ENCODE measurements at places on chromosomes 16 and 17.
A peak's percentile ranks its signal among the peaks of the same experiment; 100 is the strongest.

- DNase-seq = no peak
Observed at GRCh38 chr16:88370365-88370764, 12.4 kb upstream of the ZNF469 start.

- DNase-seq = no peak
Observed at GRCh38 chr16:12160815-12161550, 184.4 kb downstream of the SNX29 start.

GRCh38 chr17:27473748-27474609 lies 17.7 kb downstream of the KSR1 start:
- peak; percentile 30 for DNase-seq

- no peak for DNase-seq
Observed at GRCh38 chr17:64339516-64340490, 50.9 kb downstream of the PECAM1 start.

GRCh38 chr17:3804503-3804931 lies 3.5 kb upstream of the ITGAE start:
- peak; percentile 41 for DNase-seq

- DNase-seq = no peak
Observed at GRCh38 chr17:74274060-74274708, at the start of gene DNAI2. DNAI2 (plus strand) TSS chr17:74274234; CDS start chr17:74281818, 7,584 bp downstream.

DNA sequence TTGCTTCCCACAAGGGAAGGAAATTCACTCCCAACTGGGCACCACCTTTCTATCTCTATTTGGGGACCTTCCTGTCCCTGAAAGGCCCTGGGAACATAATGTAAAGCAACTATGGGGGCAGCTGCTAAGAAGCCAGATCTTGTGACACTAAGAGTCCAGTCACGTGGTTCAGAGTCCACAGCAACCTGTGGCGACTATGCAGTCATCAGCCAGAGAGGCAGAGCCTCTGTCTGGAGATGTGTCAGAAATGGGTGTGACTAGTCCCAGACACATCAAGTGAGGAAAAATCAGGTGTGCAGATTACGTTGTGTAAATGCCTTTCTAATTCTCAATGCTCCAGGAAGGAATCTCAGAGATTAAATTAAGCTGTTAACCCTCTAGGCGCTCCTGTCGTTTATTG lies 26.6 kb upstream of the SKAP1 start:
- DNase-seq = peak; percentile 88

GRCh38 chr17:49440581-49440980 lies 25.9 kb upstream of the PHB1 start:
- DNase-seq = no peak

DNA sequence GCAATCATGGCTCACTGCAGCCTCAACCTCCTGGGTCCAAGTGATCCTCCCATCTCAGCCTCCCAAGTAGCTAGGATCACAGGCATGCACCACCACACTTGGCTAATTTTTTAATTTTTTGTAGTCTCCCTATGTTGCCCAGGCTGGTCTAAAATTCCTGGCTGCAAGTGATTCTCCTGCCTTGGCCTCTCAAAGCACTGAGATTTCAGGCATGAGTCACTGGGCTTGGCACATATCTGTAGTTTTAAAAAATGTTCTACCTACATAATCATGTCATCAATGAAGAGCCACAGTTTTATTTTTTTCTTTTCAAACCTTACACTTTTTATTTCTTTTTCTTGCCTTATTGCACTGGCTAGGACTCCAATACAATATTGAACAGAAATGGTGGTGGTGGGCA lies 33.1 kb upstream of the COL1A1 start:
- DNase-seq = no peak

DNA sequence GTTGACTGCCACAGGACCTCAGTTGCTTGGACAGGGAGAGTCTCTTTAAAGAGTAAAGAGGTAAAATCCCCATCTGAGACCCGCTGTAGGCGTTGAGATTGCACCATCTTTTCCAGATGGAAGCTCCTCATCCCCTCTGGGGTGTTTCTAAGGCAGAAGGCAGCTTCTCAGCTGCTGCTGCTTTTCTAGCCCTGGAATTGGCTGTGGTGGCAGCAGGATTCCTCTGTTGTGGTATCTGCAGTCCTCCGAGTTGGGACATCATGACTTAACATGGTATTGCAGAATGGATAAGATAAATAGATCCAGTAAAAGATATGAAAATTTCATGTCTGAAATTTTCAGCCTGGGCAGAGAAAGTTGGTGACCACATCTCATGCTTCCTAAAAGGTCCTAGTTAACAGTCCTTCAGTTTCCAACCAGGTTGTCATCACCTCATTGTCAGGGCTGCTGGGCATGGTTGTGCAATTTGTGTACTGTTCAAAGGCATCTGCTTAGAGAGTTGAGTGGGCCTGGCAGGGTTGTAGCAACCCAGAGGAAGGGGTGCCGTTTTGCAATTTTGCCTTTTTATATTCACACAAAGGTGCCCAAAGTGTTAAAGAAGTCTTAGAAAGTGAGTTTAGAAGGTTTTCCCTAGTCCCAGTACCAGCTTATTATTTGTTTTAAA lies 150.4 kb downstream of the SPECC1 start:
- DNase-seq = no peak

- no peak for DNase-seq
Observed at GRCh38 chr17:78934681-78935418, 9.7 kb upstream of the TIMP2 start.

DNA sequence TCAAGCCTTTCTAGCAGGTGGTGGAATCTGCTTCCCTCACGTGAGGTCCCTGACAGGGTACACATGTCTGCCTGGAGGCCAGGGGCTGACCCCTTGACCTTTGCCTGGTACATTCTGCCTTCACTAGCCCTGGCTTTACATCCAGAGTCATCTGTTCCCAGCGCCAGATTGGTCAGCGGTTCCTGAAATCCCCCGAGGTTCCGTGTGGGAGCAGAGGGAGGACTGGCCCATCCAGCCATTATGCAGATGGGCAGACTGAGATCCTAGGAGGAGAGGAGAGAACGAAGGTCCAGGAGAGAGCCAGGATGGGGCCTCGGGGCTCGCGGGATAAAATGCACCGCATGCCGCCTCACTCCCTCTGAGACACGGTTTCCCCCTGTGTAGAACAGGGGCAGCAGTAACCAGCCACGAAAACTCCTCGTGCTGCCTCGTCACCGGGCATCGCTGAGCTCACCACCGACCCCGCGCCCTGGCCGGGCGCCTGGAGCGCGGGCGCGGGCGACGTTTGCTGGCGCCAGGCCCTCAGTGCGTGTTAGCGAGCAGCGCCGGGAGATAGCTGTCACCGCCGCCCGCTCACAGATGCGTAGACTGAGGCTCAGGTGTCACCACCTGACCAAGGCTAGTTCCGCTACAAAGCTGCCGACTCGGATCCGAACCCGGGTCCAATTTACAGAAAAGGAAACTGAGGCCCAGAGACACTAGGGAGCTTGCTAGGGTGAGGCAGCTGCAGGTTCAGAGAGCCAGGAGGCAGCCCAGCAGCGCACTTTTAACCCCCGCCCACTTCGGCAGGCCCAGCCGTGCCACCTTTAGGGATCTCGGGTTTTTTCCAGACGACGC lies 811 bp upstream of the MAP2K3 start:
- DNase-seq = peak; percentile 54

Measured in hepatocyte (in vitro differentiated cells).